Lung microvascular endothelial cell (primary cell): ENCODE measurements at places on chromosomes 7 and 10. TPM values are rescaled to one million over a fixed set of nuclear protein-coding genes. Genes with fewer than 3 reads are reported as not detected.

DNA sequence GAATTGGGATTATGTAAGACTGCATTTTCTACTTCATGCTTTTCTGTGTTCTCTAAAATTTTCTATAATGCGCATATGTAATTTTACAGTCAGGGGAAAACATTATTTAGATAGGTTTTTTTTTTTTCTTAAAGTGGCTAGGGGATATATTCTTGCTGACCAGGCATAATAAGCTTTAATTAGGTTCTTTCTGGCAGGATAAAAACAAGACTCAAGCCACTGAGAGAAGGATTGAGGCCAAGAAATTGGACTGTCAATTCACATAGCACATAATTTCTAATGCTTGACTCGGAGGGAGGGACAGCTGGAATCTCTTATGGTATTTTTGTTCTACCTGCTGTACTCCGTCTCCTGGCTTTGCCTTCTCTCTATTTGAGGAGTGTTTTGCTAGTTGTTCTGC lies 119.8 kb upstream of the NPVF start:
- DNase-seq, result no peak

GRCh38 chr7:102061981-102062390 lies 224.7 kb upstream of the SH2B2 start:
- no peak for DNase-seq

DNA sequence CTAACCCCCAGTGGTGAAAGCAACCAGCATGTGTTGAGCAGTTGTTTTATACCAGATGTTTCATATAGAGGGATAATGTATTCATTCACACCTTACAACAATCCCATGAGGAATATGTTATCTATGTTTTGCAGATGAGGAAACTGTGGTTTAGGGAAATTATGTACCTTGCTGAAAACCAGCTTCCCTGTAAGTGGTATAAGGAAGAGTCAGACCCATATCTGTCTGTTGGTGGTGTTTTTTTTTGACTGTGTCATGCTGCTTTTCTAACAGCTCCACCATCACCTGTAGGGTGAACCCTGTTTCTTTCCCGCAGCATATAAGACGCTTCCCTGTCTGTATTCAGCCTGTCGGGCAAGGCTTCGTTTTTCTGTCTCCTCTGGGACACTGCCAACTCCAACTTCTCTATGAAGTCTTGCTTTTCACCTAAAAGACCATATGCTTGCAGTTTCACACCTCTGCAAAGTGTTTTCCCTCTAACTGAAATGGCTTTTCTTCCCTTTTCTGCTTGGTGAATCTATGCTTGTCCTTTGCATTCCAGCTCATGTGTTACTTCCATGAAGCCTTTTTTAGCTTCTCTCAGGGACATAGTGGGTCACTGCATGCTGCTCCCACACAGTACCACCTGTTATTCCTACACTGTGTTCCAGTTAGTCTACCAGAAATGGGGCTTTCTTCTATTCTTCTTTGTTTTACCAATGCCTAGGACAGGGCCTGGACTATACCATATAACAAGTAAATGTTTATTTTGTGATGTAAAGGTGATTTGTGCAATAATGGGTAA lies 92.8 kb downstream of the ST7 start:
- DNase-seq, result no peak

GRCh38 chr7:146636581-146636980 lies 520.0 kb downstream of the CNTNAP2 start:
- DNase-seq, result no peak

DNA sequence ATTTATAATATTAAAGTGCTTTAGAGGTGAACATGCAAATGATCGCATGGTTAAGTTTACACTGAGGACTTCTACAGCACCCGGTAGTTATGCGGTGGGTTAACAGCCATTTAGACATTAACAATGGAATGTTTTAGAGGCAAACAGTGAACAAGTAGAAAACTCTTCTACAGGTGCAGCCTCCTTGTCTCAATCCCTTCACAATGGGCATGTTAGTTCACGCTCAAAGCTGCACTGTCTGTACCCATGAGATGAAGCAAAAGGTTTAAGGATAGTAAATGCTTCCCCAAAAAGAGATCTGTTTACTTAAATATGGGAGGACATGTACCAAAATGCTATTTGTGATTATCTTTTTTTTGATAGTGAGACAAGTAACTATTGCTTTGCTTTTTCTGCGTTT lies 25.1 kb downstream of the PUS7 start:
- DNase-seq, result no peak

GRCh38 chr7:24722386-24723177 lies 34.7 kb downstream of the GSDME start:
- DNase-seq, result peak; percentile 39

DNA sequence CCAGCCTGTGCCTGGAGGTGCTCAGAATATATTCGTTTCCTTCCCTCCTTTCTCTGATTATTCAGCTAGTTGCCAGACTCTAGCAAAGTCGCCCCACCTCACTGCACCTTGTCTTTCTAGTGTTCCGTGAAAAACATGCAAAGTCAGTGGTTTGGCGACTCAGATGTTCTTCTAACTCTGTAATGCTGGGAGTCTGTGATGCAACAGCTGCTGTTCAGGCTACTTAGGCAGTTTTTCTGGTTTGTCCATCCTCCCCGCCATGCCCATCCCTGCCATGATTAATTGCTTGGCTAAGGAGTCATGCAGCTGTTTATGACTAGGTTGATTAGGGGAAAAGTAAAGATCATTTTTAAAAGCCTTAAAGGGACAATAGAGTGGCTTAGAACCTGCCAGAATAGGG lies 99.4 kb downstream of the MTPN start:
- peak; percentile 22 for DNase-seq

DNA sequence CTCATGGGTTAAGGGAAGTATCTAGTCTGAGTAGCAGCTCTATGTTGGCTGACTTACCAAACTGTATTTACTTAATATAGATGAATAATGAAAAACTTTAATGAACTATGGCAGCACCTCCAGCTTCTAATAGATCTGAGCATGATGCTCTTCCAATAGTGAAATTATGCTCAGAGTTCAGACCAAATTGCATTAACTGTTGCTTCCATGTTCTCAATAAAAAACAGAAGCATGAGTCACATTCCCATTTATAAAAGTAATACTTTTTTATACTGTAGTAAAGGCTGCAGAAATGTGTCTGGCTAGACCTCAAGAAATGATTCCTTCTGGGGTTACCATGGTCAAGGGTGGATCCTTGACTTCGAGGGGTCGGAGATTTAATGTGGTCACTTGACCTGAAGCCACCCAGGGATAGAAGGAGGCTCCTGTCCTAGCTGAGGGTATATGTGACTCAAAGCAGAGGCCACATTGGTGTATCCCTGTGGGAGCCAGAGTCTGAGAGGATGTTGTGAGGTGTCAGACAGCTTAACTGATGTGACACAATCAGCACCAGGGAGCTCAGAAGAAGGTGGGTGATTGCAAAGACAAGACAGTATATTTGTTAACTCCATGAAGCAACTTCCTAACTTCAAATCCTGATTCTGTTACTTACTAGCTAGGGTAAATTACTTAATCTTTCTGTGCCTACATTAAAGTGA lies 19.8 kb upstream of the PLCE1 start:
- no peak for DNase-seq

- no peak for DNase-seq
These were observed 299.4 kb downstream of the LRRTM3 start for GRCh38 chr10:67225226-67225625.

- DNase-seq, result peak; percentile 81
These were observed 64.5 kb downstream of the DNMBP start for GRCh38 chr10:99945263-99945662.

AQP1 gene
- total RNA-seq, result 1.4 and 1.7 TPM in 2 replicates

MAGI2 gene
- total RNA-seq, result 0.40 and 0.44 TPM in 2 replicates

ERVW-1 gene
- total RNA-seq, result not detected in 2 replicates

SH2D4B gene
- under 0.01 TPM in 1 of 2 replicates, not detected in the other for total RNA-seq

ZC3HAV1 gene
- 30.3 and 30.8 TPM in 2 replicates for total RNA-seq

APBB1IP gene
- total RNA-seq, result under 0.01 TPM in 1 of 2 replicates, not detected in the other

NEBL gene
- total RNA-seq, result 1.7 and 4.4 TPM in 2 replicates

PAPOLB gene
- total RNA-seq, result under 0.01 TPM in 2 replicates

LIPF gene
- not detected in 2 replicates for total RNA-seq

TMEM270 gene
- not detected in 2 replicates for total RNA-seq

TMEM213 gene
- total RNA-seq, result not detected in 2 replicates
